ENCODE measurements at places on chromosomes 7 and 10. TPM values are rescaled to one million over a fixed set of nuclear protein-coding genes. Genes with fewer than 3 reads are reported as not detected.

Gene LRIT1
- 0.13 TPM for total RNA-seq

Gene TMEM178B
- 35.4 TPM for total RNA-seq

Gene PTF1A
- not detected for total RNA-seq

Gene PKD1L1
- total RNA-seq: 1.9 TPM

Gene HIPK2
- 88.5 TPM for total RNA-seq

GRCh38 chr10:15712883-15713282 lies 6.8 kb downstream of the ITGA8 start:
- no peak for DNase-seq

- peak; percentile 5 for DNase-seq
Measured at GRCh38 chr7:155412416-155413253, 45.3 kb upstream of the EN2 start.

- DNase-seq: no peak
Measured at GRCh38 chr10:48257407-48257961, 17.0 kb downstream of the FRMPD2 start.

- no peak for DNase-seq
Measured at GRCh38 chr10:61391281-61391680, 61.9 kb downstream of the TMEM26 start.

DNA sequence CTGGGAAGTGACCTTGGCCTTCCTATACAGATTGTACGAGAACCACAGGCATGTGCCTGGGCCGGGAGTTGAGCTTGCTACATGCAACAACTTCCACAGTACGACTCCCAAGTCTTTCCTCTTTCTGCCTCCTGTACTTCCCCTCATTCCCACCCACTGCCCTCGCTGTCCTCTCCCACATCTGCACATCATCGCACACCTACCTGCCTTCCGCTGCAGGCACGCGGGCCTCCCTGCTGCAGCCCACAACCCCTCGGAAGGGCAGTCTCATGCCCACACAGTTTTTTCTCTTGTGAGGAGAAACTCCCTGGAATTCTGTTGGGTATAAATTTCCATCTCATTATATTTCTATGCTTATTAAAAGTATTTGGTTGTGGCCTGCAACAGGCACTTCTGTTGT lies 117.2 kb downstream of the ACTR3B start:
- DNase-seq: no peak
